ENCODE measurements at places on chromosomes 7 and 10.
A peak's percentile ranks its signal among the peaks of the same experiment; 100 is the strongest.

DNA sequence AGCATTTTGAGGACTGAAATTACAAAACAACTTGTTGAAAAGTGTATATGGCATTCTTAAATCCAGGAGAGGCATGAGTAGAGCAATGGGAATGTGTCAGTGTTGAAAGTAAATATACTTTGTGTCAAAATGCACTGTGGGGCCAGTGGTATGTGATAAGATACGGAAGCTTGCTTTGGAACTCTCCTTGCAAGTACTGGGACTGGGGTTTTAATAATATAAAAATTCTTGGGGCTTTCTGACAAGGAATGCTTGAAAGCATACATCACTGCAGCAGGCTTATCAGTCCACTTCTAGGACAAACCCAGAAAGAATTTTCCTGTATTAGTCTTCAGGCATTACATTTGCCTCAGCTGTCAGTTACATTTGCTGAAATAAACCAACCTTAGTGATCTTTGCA lies 472.8 kb upstream of the FZD8 start:
- peak; percentile 97 for DNase-seq

DNA sequence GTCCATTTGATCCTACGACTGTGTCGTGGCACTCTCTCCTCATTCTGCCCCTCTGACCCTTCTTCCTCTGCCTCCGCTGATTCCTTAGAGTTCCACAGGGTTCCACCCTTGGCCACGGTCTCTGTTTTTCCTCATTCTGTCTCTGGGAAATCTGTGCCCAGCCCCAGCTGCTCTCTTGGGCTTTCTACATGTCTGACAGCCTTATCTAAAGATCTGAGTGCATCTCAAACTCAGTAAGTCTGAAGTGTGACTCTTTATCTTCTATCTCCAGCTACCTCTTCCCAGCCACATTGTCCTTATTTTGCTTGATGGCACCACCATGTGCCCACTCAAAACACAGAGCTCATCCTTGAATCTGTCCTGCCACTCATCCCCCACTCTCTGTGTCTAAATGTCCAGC lies 62.1 kb upstream of the AQP1 start:
- DNase-seq: no peak

DNA sequence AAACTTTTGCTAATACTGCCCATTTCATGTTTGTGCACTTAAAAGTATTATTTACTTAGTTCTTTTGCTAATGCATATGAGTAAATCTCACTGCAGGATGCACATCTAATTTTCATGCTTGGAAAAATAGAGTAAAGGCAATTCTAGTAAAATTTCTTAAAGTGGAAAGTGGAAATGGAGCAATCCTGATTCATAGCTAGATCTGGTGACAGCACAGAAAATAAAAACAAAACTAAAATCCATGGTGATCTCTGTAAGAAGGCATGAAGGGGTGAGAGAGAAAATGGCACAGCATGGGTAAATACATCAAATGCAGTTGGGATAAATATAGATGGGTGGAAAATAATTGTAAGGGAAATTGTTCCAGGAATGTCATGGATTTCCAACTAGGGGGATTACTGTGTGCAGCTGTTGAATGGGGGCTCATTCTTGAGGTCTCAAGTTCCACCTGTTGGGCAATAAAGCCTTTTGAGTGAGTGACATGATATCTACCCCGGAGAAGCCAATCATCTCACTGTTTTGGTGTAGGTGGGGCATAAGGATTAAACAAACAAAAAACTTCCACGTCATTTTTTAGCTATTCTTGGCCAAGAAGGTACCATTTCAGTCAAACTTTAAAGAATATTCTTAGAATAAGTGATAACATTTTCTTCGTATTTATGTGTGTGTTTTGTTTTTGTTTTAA lies 1.7 kb upstream of the MCU start:
- DNase-seq: no peak

DNA sequence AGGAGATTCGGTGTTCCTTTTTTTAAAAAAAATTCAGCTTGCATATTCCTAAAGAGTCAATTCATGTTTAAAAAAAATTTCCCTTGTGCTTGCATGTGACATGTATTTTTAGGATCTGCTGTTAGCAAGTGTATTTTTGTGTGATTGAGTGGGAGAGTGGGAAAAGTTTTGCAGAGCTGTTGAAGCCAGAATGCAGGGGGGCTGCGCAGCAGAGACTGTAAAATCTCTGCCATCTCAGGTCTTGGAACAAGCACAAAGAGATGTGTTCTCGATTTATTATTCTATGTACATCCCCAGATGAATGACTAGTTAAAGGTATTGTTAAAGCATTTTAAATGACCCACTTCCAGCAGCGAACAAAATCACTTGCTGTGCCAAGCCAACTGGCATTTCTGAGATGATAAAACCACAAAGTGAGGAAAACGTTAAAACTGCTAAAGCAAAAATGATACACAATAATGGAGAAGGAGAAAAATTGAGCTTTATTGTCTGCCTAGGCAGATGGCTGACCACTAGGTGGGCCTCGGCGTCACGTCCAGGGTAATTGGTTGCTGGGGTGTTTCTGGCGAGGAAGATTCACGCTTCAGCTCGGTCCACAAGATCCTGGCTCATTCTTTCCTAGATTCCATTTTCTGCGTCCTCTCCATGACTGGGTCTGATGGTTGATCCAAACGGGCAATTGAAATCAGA lies 67.0 kb upstream of the ATRNL1 start:
- no peak for DNase-seq

- DNase-seq: peak; percentile 68
Observed at GRCh38 chr7:98418271-98418635, 17.4 kb upstream of the BAIAP2L1 start.

GRCh38 chr7:20219446-20220292 lies 2.5 kb upstream of the MACC1 start:
- DNase-seq: peak; percentile 93

GRCh38 chr10:11616021-11616420 lies 4.6 kb upstream of the USP6NL start:
- no peak for DNase-seq

- DNase-seq: peak; percentile 74
Observed at GRCh38 chr7:42233171-42233570, 3.8 kb downstream of the GLI3 start.

- DNase-seq: peak; percentile 5
Observed at GRCh38 chr10:115861864-115862263, 411.1 kb downstream of the GFRA1 start.

GRCh38 chr7:126529833-126530232 lies 722.9 kb downstream of the GRM8 start:
- no peak for DNase-seq

DNA sequence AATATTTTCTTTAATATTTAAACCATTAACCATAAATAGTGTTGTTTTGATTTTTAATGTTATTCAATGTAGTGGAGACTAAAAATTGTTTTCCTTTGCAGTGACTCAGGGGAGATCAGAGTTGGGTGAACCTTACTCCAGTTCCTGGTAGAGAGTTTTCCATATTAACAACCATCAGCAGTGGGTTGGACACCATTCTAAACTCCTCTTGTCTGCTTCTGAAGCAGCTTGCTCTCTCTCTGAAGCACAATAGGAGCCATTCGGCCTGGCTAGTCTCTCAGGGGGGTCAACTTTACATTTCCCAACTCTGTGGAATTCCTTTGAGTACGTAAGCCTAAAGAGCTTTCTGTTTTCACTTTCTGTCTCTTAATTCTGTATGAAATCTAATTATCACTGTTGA lies 9.4 kb upstream of the NRG3 start:
- DNase-seq: no peak

Measured in fibroblast of the aortic adventitia (primary cell).